T47D (cell line): ENCODE measurements at places on chromosomes 16 and 17.
A peak's percentile ranks its signal among the peaks of the same experiment; 100 is the strongest.

DNA sequence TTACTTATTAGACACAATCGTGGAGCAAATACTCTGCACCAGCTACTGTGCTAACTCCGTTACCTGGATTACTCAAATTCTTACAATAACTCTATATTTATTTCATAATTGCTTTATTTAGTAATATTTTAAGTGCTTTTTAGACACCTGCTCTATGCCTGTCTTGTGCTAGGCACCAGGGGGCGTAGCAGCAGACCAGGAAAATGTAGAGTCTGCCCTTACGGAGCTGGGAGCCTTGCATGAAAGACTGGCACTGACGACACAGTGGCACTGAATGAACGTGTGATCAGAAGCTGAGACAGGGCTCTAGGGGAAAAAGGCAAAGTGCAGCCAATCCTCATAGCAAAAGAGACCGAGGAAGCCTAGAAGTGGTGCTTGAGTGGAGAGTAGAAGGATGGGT is 486.5 kb downstream of the CDH13 start:
- peak; percentile 28 for DNase-seq

DNA sequence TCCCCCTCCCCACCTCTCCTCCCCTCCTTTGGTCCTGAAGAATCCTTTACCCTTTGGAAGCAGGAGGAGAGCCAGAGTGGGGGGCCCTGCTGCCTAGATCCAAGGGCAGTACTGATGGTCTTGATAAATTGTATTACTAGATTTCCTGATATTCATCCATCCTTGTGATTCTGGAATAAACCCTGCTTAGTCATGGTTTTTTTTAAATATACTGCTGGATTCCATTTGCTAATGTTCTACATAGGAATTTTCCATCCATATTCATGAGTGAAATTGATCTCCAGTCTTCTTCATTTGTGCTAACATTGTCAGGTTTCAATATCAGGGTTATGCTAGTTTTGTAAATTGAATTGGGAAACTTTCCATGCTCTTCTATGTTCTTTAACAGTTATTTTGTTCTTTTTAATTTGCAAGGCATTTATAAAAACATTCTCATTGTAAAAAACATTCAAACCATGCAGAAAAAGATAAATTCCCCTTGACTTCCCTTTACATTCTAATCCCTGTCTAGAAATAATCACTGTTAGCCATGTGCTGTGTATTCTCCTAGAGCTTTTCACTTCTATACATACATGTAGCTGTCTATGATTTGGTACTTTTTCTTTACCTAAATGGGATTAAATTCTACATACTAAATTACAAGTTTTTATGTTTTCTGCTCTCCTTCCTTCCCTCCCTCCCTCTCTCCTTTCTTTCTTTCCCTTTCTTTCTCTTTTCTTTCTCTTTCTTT is 56.7 kb downstream of the CCDC42 start:
- DNase-seq, result no peak

- DNase-seq, result no peak
Observed at GRCh38 chr17:36931096-36931696, 6.1 kb upstream of the LHX1 start.

DNA sequence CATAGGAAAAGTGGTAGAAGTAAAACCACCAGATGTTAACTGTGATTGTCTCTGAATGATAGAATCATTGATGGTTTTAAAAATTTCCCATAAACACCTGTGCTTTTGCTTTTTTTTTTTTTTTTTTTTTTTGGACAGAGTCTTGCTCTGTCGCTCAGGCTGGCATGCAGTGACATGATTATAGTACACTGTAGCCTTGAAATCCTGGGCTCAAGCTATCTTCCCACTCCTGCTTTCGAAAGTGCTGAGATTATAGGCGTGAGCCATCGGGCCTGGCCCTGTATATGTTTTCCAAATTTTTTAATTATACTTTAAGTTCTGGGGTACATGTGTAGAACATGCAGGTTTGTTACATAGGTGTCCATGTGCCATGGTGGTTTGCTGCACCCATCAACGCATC is 80.5 kb downstream of the NF1 start:
- no peak for DNase-seq

- no peak for DNase-seq
Observed at GRCh38 chr16:11604783-11605563, 18.3 kb upstream of the LITAF start.

- no peak for DNase-seq
Observed at GRCh38 chr16:69199382-69199781, 12.4 kb downstream of the SNTB2 start.

DNA sequence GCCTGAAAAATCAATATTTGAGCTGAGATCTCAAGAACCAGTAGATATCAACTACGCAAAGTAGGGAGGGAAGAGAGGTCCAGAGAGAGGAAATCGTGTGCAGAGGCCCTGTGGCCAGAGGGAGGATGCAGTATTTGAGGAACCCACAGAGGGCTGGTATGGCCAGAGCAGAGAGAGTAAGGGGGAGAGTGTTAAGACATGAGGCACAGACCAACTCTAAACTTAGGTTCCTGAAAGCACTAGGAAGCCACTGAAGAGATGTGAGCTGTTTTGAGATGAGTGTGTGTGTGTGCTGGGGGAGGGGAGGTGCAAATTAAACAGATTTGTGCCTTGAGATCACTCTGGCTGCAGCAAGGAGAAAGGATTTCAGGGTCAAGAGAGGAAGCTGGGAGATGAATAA is 10.9 kb downstream of the SLC13A2 start:
- no peak for DNase-seq

GRCh38 chr16:14606102-14606501 is 24.0 kb downstream of the PARN start:
- DNase-seq, result no peak
